ENCODE measurements at places on chromosomes 16 and 17.
A peak's percentile ranks its signal among the peaks of the same experiment; 100 is the strongest.

- no peak for DNase-seq
These were observed 72.7 kb upstream of the GNG13 start for GRCh38 chr16:873243-873661.

- DNase-seq = no peak
These were observed 17.3 kb upstream of the LASP1NB start for GRCh38 chr17:38907930-38908675.

GRCh38 chr17:50495217-50495823 lies 12.9 kb upstream of the MYCBPAP start:
- DNase-seq = no peak

DNA sequence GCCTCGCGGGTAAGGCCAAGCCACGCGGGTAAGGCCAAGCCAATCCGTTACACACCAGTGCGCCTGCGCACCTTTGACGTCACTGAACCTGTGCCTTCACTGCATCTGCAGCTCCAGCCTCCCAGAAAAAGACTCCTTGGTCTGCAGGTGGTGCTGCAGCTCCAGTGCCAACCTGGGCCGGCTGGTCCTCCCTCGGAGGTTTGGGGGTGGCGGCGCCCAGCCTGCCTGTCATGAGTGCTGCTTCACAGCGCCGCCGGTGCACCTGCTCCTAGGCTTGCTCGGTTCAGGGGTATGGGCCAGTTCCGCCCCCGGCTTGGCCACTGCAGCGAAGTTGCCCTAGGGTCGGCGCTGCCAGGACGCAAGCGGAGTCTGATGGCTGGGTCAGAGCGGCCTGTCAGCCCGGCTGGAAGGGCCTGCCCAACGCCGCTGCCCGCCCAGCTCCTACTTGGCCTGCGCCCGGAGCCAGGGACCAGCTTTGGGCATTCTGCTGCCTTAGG lies 146.6 kb downstream of the USP22 start:
- peak; percentile 13 for DNase-seq
